ENCODE measurements at places on chromosomes 7 and 10.

DNA sequence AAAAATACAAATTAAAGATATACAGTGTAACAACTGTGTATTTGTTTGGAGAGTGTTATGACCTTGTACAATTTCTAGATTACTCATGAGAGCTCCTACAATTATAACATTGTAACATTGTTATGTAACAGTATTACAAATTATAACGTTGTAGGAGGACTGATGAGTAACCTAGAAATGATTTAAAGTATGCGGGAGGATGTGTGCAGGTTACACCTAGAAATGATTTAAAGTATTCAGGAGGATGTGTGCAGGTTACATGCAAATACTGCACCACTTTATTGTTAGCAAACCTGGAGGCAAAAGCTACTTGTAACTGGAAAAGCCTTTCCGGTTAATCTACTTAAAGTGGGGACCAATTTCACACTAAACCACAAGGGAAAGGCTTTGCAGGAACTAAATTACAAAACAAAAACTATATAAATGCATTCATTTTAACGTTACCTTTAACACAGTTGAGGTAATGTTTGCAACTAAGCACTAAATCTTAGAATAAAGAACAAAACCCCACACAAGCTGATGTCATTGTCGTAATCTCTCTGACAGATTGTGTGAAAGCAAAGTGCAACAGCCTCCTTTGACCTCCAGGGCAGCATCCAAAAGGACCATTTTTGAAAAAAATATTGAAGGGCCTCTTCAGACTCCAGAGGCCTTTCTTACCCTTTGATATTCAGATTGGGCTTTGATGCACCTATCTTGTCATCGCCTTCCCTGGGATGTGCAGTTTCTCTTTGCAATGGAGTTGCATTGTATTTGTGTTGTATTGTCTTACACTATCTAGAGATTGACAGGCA lies 522.1 kb upstream of the FOXK1 start:
- no peak for DNase-seq

DNA sequence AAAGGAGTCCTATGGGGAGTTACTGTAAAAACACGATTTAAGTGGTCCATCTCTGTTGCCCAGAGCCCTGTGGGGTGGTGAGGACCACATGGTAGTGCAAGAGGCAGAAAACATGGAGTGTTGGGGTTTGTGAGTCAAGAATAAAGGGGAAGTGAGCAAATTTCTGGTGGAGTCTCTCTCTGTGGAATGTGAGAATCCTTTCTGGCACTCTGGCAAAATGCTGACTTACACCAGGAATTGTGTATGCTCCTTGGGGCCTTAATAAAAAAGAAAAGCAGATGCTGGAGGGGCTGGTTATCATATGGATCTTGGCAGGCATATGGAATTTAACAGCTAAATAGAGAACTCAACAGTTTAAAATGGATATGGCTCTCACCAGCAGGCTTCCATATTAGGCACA lies 486.0 kb downstream of the TNS3 start:
- DNase-seq = no peak

DNA sequence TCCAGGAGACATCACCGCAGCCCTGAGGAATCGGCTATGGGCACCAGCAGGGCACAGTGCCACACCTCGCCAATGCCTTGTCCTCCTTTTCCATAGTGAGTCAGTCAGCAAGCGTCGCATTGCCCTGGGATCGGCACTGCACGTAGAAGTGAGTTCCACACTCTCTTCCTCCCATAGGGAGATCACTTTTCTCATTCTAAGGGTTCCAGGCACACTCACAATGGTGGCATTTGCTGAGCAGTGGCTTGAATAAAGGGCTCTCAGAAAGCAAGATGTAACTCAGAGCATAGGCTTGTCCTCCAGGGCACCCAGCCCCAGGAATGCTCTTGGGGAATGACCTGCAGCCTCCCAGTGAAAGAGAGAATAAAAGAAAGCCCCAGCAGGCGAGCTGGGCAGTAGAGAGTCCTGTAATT lies 1.1 kb upstream of the VIM start:
- DNase-seq = no peak

GRCh38 chr10:12799144-12799543 lies 202.4 kb downstream of the CCDC3 start:
- DNase-seq = no peak

DNA sequence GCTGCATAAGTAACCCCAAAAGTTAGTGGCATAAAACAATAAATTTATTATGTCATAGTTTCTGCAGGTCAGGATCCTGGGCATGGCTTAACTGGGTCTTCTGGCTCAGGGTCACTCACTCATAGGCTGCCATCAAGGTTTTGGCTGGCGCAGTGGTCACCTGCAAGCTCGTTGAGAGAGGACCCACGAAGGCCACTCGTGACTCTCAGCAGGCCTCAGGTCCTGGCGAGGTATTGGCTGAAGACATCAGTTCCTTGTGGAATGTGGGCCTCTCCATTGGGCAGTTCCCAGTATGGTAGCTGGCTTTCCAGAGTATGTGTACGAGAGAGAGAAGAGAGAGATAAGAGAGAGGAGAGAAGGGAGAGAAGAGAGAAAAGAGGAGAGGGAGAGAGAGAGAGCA lies 138.3 kb upstream of the KLF14 start:
- DNase-seq = no peak

DNA sequence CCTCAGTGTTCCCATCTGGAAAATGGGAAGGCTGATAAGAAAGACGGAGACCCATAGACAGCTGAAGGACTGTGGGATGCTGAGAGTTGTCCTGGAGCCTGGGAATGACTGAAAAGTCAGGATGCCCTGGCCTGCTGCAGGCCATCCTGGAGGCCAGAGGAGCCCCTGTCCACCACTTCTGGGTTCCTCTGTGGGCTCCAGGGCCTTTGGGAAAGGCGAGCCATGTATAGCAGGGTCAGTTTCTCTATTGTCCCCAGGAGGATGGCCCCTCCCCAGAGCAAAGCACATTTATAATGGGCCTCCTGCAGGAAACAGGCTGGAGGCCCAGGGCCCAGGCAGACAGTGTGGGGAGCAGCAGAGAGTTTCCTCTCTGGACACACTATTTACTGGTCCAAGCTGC lies 471.4 kb upstream of the MGMT start:
- DNase-seq = no peak

DNA sequence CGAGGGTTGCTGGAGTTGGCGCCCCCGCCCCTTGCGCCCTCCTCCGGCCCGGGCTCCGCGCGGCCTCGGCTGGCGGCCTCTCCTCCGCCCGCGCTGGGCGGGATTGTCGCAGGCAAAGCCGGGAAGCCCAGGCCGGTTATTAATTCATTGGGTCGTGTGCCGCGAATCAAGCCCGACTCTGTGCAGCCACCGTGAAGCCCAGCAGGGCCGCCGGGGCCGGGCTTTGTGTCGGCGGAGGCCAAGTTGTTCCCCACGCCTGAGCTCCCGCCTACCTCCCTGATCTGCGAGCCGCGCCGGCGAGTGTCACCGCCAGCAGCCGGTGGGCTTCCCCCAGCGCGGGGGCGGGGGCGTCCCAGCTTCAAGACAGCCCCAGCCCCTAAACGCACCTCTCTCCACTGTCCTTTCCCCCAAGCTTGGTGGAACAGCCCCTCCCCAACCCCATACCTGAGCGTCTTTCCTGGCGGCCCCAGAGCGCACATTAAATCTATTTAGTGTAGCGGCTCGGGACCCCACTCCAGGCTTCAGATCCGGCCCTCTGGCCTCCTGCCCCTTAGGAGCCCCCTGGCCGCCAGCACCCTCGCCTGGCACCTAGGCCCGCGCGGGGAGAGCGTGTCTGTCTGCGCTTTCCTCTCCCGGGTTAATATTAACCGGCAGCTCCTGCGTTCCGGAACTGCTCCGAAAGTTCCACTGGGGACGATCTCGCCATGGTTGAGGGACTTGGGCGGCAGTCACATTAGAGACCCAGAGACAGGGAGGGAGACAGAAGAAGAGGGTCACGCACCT lies 3.5 kb downstream of the SHH start:
- no peak for DNase-seq

GRCh38 chr7:129468087-129468486 lies 33.9 kb downstream of the STRIP2 start:
- DNase-seq = no peak

GRCh38 chr7:55142919-55143600 lies 124.2 kb downstream of the EGFR start:
- DNase-seq = no peak
